ENCODE measurements at places on chromosomes 6 and 20. TPM values are rescaled to one million over a fixed set of nuclear protein-coding genes. Genes with fewer than 3 reads are reported as not detected.

DNA sequence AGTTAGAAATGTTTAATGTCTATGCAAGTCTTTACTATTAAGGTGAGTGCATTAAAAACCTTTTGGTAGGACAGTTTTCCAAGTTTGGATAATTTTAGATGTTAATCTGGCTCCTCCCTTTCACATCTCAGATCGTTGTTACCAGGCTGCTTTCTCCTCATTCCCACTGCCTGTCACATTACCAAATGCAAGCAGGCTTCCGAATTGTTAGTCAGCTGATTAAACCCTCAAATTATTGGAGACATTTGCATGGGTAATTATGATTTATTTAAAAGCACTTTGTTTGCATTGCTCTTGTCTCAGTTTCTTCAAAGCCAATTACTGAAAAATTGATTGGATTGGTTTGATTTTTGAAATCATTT, 816.5 kb downstream of the KIF16B start:
- no peak for DNase-seq

HTR1B gene
- 0.73 TPM for total RNA-seq

- no peak for DNase-seq
Measured at GRCh38 chr20:38065764-38066375, 32.3 kb downstream of the RPRD1B start.

- DNase-seq = no peak
Measured at GRCh38 chr6:123913863-123914262, 110.2 kb downstream of the NKAIN2 start.

GRCh38 chr6:89310929-89311328, 4.2 kb downstream of the GABRR2 start:
- peak; percentile 51 for DNase-seq

GRCh38 chr6:98824162-98824901, 10.0 kb upstream of the POU3F2 start:
- DNase-seq = no peak

- DNase-seq = no peak
Measured at GRCh38 chr6:135328136-135328535, 147.0 kb downstream of the MYB start.
